ENCODE measurements at places on chromosomes 5 and 9.

GRCh38 chr9:35627575-35627974, 9.4 kb upstream of the CD72 start:
- no peak for DNase-seq

DNA sequence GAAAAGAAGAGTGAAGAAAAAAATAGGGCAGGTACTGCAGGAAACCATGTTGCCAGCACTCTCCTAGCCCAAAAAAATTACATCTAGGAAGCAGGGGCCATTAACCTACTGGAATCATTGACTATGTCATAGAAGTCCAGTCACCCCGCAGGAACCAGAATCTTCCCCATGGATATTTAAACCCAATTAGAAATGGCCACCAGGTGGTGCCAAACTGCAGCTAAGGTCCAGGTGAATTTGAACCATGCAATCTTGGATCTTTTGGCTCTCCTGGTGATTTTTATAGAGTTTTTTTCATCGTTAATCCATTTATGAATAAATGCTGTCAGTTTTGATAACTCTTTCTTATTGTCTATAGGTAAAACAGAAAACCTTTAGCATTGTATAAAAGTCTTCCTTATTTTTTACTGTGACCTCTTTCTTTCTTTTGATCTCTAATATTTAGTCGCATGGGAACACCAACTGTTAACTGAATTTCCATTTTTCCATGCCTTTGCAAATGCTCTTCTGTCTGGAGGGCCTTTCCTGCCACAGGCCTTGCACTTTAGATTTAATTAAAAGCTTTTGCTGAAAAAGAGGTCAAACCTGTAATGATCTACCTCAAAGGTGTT, 147.5 kb upstream of the FGF10 start:
- DNase-seq, result peak; percentile 68

DNA sequence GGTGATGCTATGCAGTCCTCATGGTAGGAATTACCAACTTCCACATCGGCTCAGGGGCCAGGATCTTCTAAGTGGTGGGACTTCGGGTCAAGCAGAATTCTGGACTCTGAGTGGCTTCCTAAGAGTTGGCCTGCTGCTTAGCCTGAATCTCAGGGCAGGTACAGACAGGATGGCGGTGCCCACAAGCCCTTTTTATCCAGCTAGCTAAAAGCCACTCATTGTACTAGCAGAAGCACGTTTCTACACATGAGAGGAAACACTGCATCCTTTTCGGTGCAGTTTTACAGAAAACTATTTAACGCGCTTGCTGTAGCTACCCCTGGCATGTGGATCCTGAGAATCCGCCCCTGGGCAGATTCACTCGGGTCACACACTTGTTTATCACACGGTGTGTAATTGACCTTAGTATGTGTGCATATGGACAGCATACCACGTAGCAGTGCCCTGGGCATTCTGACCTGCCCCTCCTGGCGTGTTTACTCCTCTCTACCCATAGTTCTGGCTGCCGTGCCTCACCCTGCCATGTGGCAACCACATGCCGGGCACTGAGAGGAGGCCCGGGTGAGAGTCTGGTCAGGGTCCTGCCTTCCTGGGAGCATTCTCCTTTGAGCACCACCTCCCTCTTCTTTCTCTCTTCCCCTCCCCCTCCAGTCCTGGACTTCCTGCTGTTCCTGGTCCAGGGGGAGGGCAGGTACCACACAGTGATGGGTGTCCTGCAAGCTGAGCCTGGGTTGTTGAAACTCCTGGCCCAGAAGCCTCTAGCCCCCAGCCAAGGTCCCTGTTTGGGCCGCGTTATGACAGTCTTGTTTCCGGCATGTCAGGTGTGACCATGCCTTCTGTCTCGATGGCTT, 65.9 kb downstream of the DAB2IP start:
- no peak for DNase-seq

GRCh38 chr9:93900971-93901861, 53.9 kb downstream of the BARX1 start:
- no peak for DNase-seq

- DNase-seq, result no peak
Measured at GRCh38 chr5:140630292-140631035, 2.5 kb downstream of the CD14 start.

- DNase-seq, result no peak
Measured at GRCh38 chr9:130893341-130894101, 3.1 kb downstream of the QRFP start.

DNA sequence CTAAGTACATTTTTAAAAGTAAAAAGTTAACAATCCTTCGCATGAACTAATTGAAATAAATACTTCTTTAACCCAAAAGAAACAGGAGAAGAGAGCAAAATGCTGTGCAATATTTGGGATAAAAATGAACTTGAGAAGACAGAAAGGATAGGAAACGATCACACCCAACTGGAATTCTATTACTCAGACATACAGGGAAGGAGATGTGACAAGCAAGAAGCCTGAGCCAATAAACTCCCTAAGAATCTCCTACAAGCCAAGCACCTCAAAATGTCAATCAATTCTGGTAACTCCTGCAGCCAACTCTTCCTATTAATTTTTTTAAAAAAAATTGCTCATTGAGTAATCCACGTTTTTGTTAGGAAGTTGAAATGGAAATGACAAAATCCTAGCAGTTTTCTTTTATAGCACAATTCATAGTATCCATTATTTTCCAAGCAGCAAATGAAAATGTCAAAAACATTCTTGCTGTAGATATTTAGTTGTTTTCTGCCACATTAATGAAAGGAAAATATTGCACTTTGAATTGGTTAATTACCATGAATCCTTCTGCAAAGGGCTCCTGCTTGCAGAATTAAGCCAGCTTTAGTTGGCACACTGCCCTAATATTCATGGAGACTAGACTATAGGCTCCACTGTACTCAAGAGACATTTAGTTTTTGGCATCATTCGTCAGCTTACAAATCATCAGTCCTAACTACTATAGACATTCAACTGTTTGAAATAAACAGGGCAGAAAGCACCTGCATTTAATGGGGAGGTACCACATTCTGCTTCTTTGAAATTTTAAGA, 89.0 kb downstream of the RFX3 start:
- no peak for DNase-seq

DNA sequence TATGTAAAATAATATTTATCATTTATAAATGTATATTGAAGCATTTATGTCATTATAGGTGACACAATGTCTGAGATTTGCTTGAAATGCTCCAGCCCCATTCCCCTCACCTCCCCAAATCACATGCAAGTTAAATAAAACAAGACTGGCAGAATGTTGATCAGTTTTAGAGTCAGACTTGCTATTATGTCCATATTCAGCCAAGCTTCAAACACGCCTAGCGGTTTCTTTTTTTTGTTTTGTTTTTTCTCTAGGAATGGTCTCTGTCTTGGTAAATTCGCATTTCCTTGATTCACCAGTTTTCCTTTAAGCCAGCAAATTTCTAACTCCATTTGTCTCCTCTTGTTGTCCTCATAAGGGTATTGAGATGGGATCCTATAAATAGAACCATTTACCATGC, 153.0 kb upstream of the HMHB1 start:
- DNase-seq, result no peak

GRCh38 chr9:37801959-37802711, 1.5 kb downstream of the DCAF10 start:
- no peak for DNase-seq

DNA sequence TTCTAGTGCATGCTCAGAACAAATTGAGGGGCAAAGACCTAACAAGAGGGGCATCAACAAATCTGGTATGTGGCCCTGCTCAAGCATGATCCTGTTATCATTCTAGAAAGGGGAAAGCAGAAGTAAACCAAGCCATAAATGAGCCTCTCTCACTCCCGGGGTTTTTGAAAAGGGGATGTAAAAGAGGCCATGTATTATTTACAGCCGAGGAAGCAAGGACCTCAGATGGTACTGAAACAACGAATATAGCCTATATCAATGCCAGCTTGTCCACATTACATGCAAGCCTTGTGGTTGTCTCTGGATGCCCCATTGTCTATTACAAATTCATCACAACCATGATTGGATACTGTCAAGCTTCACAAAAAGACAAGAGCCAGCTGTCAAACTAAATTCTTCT, 211.3 kb downstream of the DCP2 start:
- DNase-seq, result no peak

- DNase-seq, result peak; percentile 85
Measured at GRCh38 chr5:97231025-97231636, 48.1 kb upstream of the RIOK2 start.

GRCh38 chr9:4223312-4223833, 76.5 kb downstream of the GLIS3 start:
- DNase-seq, result no peak

- DNase-seq, result no peak
Measured at GRCh38 chr9:109039539-109039938, 26.2 kb upstream of the CTNNAL1 start.

- DNase-seq, result no peak
Measured at GRCh38 chr9:110135846-110136245, 72.1 kb downstream of the C9orf152 start.

GRCh38 chr9:76378367-76379073, 15.7 kb downstream of the RFK start:
- no peak for DNase-seq

DNA sequence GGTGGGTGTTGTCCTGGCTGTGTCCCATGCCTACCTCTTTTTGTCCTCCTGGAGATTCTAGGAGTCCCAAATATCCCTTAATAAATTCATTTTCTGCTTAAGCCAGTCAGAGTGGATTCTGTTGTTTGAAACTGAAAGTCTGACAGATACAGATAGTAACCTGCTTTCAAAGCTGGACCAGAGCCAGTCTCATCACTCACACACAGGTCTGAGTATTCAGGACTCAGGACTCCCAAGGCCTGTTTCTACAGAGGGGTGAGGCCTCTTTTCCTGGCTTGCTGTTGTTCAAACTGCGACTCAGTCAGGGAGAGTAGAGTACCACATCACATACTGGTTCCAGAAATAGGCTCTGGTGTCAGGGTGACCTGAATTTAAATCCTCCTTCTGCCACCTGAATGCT, 190.1 kb downstream of the PAX5 start:
- DNase-seq, result no peak

GRCh38 chr5:24477958-24478357, 166.8 kb downstream of the CDH10 start:
- no peak for DNase-seq

DNA sequence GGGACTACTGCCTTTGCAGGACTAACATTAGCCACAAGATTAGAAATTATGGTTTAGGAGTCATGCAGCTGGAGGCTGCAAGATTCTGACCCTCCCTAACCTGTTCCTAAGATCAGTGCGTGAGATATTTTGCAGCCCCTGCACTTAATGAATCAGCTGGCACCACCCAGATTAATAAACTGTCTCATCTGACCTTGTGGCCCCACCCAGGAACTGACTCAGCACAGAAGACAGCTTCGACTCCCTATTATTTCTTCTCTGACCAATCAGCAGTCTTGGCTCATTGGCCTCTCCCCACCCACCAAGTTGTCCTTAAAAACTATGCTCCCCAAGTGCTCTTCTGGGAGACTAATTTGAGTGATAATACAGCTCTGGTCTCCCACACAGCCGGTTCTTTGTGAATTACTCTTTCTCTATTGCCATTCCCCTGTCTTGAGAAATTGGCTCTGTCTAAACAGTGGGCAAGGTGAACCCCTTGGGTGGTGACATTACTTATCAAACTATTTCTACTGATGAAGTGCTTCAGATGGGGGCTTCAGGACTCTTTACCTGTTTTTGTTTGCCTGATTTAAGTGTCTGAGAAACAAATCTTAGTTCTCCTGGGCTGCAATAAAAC, 17.0 kb downstream of the CTSL start:
- DNase-seq, result no peak

DNA sequence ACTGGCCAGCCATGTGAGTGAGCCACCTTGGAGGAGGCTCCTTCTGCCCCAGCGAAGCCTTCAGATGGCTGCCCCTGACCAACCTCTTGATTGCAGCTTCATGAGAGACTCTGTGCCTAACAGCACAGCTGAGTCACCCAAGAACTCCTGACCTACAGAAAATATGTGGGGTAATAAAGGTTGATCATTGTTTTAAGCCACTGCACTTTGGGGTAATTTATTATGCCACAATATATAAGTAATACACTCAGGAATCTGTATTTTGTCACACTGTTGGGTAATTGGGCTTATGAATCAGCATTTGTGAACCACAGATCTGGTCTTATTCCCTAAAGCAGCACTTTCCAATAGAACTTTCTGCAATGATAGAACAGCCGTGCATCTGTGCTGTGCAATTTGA, 24.4 kb upstream of the VDAC1 start:
- DNase-seq, result peak; percentile 57

DNA sequence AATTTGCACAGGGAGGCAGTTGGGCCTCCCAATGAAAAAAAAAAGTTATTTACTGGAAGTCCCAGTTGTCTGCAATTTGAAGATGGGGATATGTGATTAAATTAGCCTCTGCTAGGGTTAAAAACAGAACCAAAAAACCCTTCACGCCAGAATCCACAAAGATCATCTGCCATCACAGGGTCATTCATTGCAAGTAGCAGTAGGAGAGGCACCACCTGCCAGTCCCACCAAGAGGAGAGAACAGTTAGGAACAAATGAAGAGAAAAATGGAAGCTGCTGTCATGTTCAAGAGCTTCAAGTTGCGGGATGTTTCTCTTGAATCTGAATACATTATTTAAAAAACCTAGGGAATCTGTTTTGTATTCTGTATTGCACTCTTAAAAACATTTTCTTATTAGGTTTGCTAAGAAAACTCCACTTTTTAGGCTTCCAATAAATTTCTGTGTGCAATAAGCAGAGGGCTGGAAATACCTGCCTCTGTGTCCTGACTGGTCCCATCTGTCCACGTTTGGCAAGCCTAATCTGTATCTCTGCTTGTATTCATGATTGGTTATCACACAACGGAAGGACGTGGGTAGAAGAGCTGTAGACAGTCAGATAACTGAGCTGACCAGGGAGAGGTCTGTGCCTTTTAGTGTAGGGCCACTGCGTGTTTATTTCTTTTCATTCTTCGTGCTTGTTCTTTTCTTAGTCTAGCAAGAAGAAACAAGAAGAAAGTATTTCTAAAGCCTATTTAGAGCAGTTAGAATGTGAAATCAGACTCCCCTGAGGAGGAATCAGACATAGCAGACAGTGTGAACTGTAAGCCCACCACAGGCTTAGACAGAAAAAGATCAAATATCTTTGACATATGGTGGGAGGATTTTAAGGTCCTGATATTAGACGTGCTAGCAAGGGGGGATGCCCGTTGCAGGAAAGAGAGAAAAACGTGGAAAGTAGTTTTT, 630.6 kb upstream of the SEMA6A start:
- DNase-seq, result no peak

DNA sequence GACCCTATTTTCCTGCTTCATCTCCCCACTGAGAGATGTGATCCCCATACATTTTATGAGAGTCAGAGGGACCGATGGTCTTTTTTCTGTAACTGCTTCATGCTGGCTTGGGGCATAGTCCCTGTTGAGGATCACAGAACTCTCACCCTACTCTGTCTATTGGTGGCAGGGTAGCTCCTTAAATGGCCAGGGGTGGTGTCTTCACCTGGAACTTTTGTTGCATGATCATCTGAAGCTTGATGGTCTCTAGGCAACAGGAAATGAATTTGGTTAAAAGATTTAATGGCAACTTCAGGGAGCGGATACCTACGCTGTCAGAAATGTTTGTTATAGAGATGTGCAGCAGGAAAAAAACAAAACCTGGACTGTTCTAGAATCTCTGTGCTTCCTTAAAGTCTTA, 87.0 kb upstream of the GLIS3 start:
- DNase-seq, result no peak
